ENCODE measurements at places on chromosomes 5 and 9.

- no peak for DNase-seq
These were observed 1379.3 kb upstream of the ACO1 start for GRCh38 chr9:31005086-31005665.

- no peak for DNase-seq
These were observed 43.1 kb downstream of the ELL2 start for GRCh38 chr5:95918421-95919006.

DNA sequence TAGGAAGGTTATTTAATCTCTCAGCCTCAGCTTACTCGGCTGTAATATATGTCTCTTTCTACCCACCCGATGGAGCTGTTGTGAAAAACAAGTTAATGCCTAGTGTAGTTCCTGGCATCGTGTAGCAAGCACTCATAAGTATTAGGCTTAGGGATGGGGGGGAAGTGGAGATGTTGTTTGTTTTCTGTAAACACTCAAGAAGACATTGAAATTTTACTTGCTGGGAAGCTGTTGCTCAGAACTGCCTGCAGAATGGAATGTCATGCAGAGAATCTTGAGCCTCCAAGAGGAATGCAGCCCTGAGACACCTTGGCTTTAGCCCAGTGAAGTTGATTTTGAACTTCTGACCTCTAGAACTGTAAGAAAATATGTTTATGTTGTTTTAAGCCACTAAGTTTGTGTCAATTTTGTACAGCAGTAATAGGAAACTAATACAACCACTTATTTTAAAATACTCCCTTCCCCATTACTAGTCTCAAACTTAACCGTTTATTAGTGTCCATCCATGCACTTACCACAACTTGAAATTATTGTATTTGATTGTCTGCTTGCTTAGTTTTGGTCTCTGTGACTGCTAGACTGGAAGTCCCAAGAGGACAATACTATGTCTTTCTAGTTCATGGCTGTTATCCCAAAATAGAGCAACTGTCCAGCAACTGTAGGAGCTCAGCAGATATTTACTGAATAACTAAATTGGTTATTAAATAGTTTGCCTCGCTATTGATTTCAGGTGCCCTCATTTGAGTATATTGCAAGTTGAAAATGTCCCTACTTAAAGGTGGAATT, 53.8 kb downstream of the MFAP3 start:
- no peak for DNase-seq

GRCh38 chr5:124365361-124365801, 381.1 kb downstream of the ZNF608 start:
- peak; percentile 44 for DNase-seq

DNA sequence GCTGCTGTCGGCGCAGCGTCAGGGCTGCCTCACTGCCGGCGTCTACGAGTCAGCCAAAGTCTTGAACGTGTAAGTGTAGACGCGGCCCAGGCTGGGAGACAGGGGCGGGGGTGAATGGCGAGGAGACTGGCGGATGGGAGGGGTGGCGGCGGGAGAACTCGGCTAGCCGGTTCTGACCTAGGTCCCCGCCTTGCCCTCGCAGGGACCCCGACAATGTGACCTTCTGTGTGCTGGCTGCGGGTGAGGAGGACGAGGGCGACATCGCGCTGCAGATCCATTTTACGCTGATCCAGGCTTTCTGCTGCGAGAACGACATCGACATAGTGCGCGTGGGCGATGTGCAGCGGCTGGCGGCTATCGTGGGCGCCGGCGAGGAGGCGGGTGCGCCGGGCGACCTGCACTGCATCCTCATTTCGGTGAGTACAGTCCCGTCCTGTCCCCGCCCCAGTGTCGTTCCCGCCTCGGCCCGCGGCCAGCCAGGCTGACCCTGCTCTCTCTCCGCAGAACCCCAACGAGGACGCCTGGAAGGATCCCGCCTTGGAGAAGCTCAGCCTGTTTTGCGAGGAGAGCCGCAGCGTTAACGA, 745 bp downstream of the GADD45G start:
- DNase-seq = no peak

GRCh38 chr5:102711525-102712385, 43.4 kb upstream of the PAM start:
- DNase-seq = no peak

GRCh38 chr5:8825139-8825757, 720.6 kb downstream of the SEMA5A start:
- no peak for DNase-seq

GRCh38 chr5:161713042-161713441, 27.5 kb downstream of the GABRA6 start:
- DNase-seq = no peak

DNA sequence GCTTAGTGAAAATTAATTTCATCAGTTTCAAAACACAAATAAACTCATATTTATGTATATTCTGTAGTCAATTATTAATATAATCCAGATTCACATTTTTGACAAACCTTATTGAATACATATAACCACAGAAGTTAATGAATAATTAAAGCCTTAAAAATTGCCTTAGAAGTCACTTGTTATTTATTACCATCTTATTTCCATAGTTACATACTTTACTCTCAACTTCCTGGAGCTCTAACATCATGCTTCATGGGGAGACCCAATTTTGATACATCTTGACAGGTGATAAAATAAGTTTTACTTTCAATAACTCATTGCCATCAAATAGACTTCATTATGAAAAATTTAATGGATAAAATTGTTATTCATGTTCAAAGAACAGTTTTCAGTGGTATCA, 1038.7 kb downstream of the PTPRD start:
- DNase-seq = no peak

DNA sequence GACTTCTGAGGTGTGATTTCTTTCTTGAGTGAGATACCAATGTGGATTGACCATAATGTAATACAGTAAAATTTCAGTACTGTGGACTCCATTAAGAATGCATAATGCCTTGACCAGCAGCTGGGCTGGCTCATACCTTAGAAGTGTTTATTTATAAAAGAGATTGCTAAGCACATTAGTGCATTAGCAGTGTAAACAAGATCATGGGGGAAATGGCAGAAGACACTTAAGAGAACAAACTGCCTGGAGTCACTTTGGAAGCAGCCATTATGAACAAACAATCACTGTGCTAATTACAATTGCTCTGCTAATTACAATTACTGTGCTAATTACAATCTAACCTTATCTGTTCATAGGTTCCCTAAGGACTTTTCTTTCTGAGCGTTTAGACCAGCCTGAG, 104.2 kb downstream of the TRIM32 start:
- DNase-seq = no peak

DNA sequence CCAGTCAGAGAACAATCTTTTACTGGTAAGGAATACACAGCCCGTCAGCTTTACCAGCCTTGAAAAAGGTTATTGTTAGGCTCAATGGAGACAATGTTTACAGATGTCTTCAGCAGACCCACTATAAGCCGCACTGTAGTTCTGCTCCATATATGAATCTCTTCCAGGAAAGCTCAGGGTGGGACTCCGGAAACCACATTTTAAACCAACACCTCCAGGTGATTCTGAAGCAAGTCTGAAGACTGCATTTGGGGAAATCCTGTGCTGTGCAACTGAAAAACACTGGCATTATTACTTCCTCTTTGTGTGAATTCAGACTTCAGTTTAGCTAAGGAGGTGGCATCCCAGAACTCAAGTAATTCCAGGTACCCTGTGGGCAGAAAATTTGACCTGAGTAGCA, 3.5 kb downstream of the GZMK start:
- DNase-seq = no peak

DNA sequence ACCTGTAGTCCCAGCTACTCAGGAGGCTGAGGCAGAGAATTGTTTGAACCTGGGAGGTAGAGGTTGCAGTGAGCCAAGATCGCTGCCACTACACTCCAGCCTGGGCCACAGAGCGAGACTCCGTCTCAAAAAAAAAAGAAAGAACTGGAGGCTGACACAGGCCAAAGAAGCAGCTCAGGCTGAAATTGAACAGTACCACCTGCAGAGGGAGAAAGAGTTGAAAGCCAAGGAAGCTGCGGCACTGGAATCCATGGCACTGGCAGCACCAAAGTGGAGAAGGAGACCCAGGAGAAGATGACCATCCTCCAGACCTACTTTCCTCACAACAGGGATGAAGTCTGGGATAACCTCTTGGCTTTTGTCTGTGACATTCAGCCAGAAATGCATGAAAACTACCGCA, 11.3 kb upstream of the TMEM141 start:
- DNase-seq = no peak

GRCh38 chr9:36713515-36714490, 141.1 kb downstream of the MELK start:
- DNase-seq = no peak

GRCh38 chr5:141838326-141839014, 39.7 kb downstream of the PCDH1 start:
- no peak for DNase-seq

DNA sequence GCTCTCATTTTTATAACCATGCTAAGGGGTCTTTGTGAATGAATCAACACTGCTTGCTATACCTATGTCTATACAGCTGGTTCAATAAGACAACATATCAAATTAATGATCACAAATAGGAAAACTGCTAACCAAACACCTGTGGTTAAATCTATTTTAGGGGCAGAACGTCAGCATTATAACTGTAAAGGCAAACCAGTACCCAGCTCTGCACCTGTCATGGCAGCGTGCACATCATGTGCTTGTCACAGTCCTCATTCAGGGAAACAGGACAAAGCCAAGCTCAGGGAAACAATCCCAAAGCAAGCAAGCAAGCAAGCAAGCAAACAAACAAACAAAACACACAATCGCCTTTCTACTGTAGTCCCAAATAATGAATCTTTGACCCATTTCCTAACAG, 277.7 kb upstream of the DAP start:
- DNase-seq = no peak

DNA sequence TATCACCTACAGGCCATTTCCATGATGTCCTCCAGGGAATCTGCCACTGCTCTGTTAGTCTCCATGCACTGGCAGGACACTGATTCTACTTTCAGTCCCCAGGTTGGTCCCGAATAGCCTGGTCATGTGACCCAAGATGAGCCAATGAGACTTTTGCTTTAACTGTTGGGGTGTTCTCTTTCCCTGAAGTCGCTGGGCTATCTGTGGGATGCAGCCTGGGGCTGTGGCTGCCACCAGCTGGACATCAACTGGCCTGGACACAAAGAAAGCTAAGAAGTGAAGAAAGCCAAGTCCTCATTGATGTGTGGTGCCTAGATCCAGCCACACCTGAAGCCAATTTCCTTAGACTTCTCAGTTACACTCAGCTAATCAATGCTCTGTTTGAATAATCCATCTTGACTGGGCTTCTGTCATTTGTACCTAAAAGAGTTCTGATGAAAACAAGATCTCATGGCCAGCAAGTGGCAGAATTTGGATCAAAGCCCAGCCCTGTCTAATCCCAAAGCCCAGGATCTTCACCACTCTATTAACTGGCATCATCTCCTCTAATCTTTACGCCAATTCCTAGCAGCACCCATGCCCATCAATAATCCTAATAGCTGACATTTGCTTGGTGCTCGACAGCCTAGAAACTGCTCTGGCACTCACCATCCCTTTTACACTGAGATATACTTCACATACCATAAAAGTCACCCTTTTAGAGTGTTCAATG, 37.0 kb downstream of the SH3PXD2B start:
- no peak for DNase-seq

DNA sequence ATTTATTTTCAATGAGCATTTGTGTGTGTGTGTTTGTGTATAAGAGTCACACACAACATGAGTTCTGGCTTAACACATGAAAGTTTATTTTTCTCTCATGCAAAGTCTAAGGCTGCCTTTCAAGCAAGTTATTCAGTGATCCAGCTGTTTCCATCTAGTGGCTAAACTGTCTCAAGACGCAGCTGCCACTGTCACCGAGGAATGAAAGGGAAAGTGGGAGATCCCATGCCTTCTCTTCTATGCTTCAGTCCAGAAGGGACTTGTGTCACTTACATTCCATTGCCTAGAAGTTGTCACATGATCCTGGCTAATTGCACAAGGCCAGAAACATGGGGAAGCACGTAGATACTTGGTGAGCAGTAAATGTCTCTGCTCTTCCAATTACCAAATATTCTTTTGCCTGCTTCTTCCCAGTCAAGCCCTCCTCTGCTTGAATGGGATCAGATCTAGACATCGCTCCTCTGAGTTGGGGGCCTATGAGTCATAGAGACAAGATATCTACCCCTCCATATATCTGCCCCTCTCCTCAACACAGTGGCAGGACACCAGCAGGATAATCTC, 30.4 kb upstream of the SLIT3 start:
- DNase-seq = no peak

DNA sequence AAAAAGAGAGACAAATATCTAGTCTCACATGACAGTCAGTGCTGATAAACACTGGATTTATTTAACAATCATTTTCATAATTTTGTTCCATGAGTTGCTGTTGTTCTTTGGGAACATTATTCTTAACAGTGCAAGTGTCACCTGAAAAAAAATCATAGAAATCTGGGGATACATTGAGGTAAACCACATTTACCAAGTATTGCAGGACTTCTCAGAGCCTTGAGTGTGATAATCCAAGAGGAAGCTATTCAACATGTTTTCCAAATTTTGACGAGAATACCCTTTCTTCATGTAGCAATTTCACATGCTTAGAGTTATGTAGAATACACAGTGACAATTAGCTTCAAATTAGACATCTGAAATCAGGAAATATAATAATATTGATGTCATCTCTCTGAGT, 108.5 kb downstream of the MEGF10 start:
- no peak for DNase-seq

DNA sequence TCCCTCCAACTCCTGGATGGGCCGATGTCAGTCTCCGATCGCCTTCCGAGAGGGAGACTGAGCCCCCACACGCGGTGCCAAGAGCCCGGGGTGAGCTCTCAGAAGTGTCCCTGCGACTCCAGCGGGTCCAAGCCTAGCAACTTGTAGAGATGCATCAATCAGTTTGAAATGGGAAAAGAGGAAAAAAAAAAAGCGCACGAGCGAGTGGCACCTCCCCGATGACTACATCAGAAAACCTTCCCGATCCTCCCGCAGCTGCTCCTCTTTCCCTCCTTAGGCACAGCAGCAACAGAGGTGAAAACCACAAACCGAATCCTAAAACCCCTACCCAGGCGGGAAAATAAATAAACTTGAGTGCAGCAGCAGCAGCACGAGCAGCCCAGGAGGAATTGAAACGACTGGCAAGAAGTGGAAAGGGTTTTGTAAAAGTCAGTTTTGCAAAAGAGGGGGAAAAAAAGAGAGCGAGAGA, 1.0 kb upstream of the EFNA5 start:
- peak; percentile 55 for DNase-seq

DNA sequence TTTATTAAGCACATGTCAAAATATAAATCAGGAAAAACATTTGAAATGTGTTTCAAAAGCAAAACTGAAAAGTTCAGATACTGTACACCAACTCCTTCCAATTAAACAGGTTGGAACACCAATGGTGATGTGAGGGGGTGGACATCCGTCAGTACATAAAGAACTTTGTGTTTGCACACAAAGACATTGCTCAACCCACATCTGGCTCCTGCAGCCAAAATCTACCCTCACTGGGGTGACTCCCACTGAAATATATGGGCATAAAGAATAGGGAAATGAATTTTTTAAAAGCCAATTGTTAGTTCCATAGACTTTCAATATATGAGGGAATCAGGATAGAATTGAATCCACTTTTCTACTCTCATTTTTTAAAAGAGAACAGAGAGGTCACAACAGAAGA, 63.9 kb downstream of the MEGF9 start:
- no peak for DNase-seq

All from NCI-H187 (cell line).